ENCODE measurements at places on chromosomes 12 and 14.

DNA sequence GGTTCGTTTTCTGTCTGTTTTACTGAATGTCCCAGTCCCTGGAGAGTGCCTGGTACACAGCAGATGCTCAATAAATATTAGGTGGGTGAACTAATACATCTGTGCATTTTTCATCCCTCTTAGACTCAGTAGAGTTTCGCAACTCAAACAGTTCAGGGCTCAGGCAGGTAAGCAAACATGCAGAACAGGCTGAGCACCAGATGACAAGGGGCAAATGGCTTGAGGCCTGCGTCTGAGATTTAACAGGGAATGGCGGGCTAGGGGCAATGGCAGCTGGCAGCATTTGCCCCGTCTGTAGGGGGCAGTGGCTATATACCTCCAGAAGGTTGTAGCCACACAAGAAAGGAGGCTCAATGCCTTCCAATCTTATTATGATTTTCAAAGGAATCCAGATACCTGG is 8.6 kb upstream of the RAN start:
- DNase-seq, result no peak

GRCh38 chr12:5660238-5660637 is 228.3 kb downstream of the NTF3 start:
- no peak for DNase-seq

DNA sequence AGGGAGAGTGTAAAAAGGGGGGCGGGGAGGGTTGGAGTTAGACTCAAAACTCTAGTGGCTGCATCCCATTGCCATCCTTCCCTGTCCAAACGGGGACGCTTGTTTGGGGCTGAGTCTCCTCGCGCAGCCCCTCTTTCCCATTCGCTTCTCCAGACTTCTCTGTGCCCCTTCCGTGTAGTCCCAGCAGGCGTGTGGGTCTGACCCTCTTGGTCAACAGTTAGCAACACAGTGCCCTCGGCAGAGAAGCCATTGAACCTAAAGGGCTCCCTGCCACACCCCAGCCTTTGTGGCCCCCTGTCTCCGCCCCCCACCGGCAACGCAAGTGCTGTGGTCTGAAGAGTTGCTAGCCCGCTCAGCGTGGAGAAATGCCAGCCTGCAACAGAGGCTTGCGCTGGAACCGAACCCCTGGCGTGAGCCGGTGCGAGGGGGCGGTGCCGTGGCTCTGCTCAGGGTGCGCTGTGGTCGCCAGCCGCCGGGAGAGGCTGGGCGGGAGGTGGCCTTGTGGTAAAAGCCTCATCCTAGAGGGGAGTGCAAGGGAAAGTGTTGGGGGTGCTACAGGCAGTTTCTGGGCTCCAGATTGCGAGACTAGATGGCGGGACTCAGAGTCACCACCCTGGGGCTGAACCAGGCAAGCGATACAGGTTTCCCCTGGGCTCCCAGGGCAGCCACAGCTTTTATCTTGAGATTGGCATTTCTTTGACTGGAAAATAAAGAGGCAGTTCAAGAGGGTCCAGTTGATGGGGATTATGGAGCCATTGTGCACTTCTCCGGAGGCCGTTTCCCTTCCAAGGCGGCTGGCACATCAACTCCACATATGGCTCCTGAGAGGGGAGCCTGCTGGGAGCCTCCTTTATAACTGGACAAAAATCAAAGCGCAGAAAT is 2.1 kb downstream of the PLXNC1 start:
- DNase-seq, result no peak

- no peak for DNase-seq
Measured at GRCh38 chr14:89429199-89430181, 12.5 kb upstream of the FOXN3 start.

- no peak for DNase-seq
Measured at GRCh38 chr14:105092171-105093037, 27.2 kb upstream of the GPR132 start.

DNA sequence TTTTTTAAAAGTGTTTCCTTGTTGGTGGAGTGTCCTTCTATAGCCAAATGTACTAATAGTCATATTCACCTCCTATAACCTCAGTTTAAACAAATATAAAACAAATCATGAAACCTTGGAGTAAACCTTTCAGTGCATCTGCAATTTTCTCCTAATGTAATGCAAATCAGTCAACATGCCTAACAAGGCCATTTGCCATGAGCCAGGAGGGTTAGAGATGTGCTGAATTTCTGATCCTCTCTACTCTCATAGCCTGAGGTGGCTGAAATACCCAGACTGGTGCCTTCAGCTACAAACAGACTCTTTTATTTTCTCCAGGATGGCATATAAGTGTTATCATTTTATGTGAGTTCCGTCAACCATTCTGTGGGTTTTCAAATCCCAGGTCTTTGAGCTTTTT is 908.1 kb downstream of the GALC start:
- no peak for DNase-seq

DNA sequence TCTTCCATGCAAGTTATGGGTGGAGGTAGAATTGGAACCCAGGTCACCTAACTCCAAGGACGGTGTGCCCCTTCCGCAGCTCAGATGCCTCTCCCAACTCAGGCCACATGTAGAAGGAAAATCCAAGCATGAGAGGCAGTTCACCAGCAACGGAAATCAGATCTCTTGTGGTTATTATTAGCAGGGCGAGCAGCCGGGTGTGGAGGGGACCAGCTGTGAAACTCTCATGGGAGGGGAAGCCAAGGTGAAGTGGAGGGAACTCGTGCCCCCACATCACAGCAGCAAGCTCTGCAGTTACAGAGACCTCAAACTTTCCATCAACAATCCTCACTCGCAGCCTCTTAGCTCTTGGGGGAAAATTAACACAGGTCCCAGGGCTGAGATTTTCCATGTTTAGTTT is 79.7 kb downstream of the KSR2 start:
- no peak for DNase-seq

DNA sequence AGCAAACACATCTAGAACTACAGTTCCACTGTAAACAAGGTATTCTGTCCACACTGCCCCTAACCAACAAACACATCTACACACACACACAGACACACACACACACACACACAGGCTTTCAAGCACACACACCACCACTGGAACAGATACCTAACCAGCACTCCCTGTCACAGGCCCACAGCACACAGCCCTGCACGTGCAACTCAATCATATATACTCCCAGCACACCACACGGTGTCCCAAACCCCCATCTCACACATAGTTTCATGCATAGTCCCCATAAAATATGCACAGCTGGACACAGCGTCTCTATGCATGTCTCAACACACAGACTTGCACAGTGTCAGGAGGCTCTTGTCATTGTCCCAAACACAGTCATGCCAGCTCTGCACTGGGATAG is 27.6 kb downstream of the KRT8 start:
- DNase-seq, result no peak

DNA sequence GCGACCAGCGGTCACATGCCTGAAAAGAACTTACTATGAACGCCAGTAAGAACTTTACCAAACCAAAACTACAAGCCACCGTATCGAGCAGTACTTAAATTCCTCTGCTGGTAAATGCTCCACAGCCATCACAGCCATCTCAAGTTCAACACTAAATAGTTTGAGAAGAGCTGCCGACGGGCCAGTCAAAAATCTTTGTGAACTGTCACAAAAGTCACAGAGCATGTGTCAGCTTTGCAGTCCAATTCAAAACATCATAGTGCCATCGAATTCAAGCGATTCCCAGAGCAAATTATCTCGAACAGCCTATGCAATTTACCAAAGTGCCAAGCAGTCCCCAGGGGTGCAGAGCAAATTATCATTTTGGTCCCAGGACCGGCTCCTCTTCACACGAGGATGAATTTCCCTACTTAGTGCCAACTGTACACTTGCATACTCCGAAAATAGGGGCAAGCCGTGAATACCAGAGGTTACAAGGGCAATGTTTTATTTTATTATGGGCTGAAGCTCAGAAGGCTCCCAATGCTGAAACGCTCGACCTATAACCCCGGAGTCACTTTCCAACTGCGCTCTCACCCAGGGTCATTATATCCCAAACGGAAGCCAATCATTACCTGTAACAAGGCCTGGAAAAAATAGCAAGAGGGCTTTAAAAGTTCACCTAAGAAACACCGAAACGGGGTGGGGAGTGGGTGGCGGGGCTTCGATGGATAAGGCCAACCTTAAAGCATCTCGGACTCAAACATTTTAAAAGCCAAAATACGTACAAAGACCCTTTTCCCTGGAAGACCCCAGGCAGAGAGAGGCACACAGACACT is 1.1 kb downstream of the LRP6 start:
- no peak for DNase-seq

- no peak for DNase-seq
Measured at GRCh38 chr14:97638864-97639263, 841.7 kb downstream of the VRK1 start.

DNA sequence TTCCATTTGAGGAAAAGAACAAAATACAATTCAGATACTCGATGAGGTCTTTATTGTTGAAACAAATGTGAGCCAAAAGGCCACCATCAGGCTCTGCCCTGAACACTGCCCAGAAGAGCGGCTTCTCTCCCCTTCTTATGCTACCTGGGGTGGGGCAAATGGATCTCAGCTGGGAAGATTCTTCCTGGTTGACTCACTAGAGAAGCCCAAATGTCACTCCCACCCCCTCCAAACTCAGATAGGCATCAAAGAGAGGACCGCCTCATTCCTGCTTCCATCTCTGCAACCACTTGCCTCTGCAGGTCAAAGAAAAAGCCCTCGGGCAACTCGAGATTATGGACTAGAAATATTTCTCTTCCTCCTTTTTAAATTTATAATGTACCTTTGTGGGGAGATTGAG is 55.8 kb downstream of the TBX3 start:
- DNase-seq, result no peak

DNA sequence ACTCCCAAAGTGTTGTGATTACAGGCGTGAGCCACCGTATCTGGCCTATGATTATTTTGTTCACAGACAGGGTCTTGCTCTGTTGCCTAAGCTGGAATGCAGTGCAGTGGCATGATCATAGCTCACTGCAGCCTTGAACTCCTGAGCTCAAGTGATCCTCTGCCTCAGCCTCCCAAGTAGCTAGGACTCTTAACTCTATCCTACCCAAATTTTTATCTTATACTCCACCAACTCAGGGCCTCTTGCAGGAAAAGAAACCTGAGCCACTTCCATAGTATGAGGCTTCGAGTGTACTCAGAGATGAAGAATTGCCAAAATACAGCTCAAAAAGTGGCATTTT is 828 bp downstream of the MMAB start:
- no peak for DNase-seq

DNA sequence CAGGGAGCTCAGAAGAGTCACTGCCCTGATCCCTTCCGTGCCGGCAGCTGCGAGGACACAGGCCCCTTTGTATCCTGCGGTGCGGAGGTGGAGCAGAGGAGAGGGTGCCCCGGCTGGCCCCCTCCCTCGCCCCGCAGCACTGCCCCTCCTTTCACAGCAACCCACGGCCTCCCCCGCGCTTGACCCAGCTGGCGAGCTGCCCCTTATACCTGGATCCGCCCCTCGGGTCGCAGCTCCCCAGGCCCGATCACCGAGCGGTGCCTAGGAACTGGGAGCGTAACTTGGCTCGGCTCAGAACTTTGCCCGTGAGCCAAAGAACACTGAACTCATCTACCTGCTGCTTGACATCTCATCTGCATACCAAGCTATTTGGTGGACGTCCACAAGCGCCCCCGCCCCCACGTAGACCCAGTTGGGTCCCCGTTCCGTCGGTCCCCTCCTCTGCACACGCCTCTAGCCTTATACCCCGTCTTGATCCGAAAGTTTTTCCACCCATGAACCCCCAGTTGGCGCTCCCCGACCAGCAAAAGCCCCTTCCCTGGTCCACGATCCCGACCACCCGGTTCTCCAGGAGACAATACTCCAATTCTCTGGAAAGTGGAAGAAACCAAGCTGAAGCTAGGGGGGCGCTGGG is 697 bp upstream of the DNAJC14 start:
- no peak for DNase-seq

DNA sequence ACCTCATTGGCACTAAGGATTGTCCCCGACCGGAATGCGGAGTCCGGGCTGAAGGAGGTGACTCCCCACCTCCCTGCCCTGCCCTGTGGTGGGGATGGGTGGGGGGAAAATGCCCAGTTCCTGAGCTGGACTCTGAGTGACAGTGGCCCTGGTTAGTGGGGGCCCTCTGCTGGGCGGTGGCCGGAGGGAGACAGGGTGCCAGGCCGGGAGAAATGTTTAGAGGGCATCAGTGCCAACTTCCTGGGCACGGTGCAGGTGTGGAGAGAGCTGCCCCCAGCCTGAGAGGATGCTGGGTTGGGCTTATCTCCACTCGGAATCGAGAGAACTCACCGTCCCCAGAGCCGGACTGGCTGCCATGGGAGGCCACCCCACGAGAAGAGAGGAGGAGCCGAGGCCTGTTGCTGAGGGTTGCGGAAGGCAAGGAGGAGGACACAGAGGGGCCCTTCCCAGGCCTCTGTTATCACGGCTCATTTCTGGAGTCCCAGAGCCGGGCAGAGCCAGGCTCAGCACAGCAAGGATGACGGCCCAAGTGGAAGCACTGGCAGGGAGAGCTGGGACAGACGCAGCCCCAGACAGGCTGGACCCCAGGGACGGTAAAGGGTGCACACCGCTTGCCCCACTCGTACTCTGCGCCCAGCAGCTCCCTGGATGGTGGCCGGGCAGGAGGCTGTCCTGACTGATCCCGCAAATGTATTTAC is 156.7 kb downstream of the KIF26A start:
- no peak for DNase-seq

GRCh38 chr14:29529418-29529817 is 398.2 kb downstream of the PRKD1 start:
- no peak for DNase-seq

GRCh38 chr12:104501115-104501514 is 44.4 kb downstream of the CHST11 start:
- DNase-seq, result no peak

GRCh38 chr12:25796523-25797000 is 161.9 kb upstream of the RASSF8 start:
- DNase-seq, result no peak

- no peak for DNase-seq
Measured at GRCh38 chr12:63802012-63802608, 22.4 kb downstream of the RXYLT1 start.

DNA sequence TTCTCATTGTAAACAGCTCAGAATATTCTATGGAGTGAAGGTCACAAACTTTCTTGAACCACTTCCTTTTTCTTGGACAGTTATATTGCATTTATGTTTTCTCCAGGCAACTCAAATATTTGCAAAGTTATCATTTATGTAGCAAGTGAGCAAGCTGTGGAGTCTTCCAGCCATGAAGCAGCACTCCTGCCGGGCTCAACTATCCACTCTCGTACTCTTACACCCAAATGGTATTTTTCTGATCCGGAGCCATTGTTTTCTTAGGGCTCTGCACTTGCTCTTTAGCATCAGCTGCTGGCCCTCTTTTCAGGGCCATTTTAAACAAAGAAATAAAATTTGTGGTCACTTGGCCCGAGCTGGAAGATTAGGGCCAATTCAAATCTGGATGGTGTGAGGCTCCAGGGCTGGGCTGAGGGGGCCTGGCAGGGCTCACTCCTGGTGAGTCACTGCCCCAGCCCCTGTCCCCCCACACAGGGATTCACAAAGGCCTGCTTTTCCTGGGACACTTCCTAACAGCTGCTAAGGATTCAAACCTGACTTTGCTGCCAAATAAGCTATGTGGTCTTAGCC is 19.7 kb downstream of the SYNE3 start:
- no peak for DNase-seq

DNA sequence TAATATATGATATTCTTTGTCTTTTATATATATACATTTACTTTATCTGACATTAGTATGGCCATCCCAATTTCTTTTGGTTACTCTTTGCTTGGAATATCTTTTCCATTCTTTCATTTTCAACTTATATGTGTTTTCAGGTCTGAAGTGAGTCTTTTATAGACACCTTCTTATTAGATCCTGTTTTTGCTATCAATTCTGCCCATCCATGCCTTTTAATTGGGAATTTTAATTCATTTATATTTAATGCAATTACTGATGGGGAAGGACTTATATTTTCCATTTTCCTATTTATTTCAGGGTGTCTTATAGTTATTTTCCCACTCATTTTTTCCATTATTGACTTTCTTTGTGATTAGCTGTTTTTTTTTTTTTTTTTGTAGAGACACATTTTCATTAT is 43.4 kb downstream of the GABARAPL1 start:
- no peak for DNase-seq

Data from GM12864 (cell line).